ENCODE measurements at places on chromosomes 2 and 18. TPM values are rescaled to one million over a fixed set of nuclear protein-coding genes. Genes with fewer than 3 reads are reported as not detected.

Gene WNT10A
- not detected for total RNA-seq

Gene CHRNG
- total RNA-seq = not detected

Gene RHOB
- 9.5 TPM for total RNA-seq

Gene AOX1
- 5.6 TPM for total RNA-seq

Gene ATP6V1B1
- total RNA-seq = not detected

Gene DNAJC10
- 121 TPM for total RNA-seq

Gene CYP1B1
- 4.7 TPM for total RNA-seq

Gene UGT1A5
- total RNA-seq = not detected

Gene COL4A4
- 0.67 TPM for total RNA-seq

Gene ACKR3
- total RNA-seq = 0.73 TPM

Gene TGFBRAP1
- 21.9 TPM for total RNA-seq

Gene SLC5A6
- total RNA-seq = 123 TPM

Gene CROCC2
- not detected for total RNA-seq

Gene GREB1L
- 0.31 TPM for total RNA-seq

Gene L3MBTL4
- total RNA-seq = 2.4 TPM

Gene SPDYA
- 0.35 TPM for total RNA-seq

Gene SNX17
- total RNA-seq = 54.9 TPM

Gene IRS1
- 26.9 TPM for total RNA-seq

Gene TMEM37
- total RNA-seq = 11.0 TPM

Gene SPATA3
- total RNA-seq = not detected

Gene TRABD2A
- 18.6 TPM for total RNA-seq

Gene RAB6C
- not detected for total RNA-seq

Gene TMEM200C
- total RNA-seq = 8.3 TPM

Gene SERPINB4
- total RNA-seq = 0.96 TPM

Gene KRTCAP3
- total RNA-seq = 50.1 TPM

Data from H1 (cell line).